ENCODE measurements at places on chromosomes 6 and 20.

DNA sequence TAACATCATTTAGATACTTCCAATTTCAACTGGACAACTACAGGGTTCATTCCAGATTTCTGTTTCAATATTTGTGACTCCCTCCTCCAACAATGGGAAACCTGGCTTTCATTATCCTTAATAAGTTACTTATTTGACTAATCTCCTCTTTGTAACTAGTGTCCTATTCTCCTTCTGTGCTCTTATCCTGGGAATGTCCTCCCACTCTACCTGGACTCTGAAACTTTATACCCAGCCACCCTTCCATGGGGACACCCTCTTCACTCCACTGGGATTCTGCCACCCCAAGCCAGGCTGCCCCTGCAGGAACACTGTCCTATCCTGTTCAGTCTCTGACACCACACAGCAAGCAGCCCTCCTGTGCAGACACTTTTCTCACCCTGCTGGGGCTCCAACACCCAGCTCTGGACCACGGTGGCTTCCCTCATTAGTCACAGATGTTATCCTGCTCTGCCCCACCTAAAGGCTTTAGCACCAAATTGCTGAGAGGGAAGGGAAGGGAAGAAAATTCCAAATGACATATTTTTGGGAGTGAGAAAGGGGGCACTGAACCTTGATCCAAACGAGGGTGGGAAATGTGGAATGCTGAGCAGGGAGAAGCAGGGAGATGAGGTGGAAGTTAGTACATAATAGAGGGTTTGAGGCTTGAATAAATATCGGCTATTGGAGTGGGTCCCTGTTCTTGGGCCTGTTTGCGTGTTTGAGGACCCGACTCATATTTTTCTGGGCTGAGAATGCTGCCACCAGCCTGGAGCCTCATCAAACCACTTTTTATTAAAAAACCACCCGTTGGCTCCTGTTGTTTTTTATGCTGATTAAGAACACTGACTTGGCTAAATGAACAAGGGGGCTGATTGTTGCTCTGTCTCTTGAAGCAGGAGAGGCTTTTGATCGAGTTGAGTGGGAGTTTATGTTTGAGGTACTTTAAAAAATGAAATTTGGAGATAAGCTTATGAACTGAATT, 54.0 kb upstream of the AKIRIN2 start:
- DNase-seq = no peak

GRCh38 chr6:17415321-17415720, 21.9 kb downstream of the CAP2 start:
- no peak for DNase-seq

DNA sequence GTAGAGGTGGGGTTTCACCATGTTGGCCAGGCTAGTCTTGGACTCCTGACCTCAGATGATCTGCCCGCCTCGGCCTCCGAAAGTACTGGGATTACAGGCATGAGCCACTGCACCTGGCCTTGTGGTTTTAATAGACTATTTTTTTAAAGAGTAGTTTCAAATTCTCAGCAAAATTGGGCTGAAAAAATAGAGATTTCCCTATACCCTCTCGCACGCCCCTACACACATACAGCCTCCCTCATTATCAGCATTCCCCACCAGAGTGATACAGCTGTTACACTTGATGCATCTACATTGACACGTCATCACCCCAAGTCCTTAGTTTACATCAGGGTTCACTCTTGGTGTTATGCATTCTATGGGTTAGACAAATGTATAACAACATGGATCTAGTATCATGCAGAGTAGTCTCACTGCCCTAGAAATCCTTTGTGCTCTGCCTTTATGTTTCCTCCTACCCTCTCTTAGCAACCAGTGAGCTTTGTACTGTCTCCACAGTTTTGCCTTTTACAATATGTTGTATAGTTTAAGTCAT, 103.6 kb downstream of the CDYL start:
- DNase-seq = no peak

DNA sequence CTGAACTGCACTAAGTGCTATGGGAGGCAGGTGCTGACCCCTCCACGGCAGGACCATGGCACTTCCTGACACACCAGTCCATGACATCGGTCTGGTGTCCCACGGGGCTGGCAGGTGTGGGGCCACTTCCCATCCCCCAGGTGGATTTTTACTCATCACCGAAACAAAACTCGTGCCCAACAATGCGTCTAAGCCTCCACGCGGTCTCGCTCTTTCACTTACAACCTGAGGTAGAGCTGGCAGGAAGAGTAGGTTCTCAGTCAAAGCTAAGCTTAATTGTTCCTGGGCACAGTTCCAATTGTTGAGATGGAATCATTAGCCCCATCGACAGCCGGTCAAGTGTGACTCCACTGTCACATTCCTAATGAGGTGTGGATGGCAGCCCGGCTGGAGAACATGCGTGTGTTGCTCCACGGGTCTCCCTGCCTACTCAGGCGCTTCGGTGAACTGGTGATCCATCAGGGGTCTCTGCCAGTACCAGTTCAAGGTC, 125.7 kb downstream of the SLC23A2 start:
- DNase-seq = no peak

DNA sequence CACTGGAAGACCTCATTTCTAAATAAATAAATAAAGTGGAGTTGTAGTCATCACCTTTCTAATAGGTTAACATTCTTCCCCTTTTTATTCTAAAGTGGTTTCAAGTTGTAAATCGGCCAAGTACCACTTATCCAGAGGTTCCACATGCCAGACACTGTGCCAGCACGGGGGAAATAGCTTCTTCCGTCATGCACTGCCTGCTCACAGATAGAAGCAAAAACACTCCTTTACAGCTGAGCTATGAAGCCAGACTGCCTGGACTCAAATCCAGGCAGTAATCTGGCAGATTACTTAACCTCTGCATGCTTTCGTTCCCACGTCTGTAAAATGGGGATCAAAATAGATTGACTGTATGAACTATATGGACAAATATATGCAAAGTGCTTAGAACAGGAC, 17.2 kb upstream of the SCML4 start:
- no peak for DNase-seq

GRCh38 chr20:44302026-44302669, 8.9 kb downstream of the FITM2 start:
- no peak for DNase-seq

DNA sequence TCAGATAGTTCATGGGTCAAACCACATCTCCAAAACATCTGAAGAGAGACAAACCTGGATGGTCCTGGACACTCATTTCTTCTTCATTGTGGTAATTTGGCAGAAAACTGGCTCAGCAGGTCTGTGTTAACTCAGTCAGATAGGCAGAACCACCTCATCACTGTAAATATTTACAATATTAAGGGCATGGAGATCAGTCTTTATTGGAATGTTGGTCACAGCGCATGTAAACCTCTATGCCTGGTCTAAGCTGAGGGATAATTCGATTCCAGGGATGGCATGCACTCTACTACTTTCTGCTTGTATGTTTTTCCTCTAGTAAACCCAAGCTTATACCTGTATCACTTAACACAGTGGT, 4.0 kb upstream of the TBC1D7 start:
- no peak for DNase-seq

Measured in stimulated activated CD4-positive, alpha-beta T cell treated with anti-CD3 and anti-CD28 coated beads, Interleukin-15, amount 100 ng/mL, for 1 hour (primary cell).